ENCODE measurements at places on chromosomes 1 and 21. TPM values are rescaled to one million over a fixed set of nuclear protein-coding genes. Genes with fewer than 3 reads are reported as not detected.

Gene AK5
- total RNA-seq = not detected

Gene RHOU
- total RNA-seq = 0.22 TPM

Gene TRNP1
- 0.24 TPM for total RNA-seq

GRCh38 chr1:14610761-14611160, 12.3 kb downstream of the KAZN start:
- no peak for DNase-seq

Gene RAP1GAP
- total RNA-seq = 0.54 TPM

DNA sequence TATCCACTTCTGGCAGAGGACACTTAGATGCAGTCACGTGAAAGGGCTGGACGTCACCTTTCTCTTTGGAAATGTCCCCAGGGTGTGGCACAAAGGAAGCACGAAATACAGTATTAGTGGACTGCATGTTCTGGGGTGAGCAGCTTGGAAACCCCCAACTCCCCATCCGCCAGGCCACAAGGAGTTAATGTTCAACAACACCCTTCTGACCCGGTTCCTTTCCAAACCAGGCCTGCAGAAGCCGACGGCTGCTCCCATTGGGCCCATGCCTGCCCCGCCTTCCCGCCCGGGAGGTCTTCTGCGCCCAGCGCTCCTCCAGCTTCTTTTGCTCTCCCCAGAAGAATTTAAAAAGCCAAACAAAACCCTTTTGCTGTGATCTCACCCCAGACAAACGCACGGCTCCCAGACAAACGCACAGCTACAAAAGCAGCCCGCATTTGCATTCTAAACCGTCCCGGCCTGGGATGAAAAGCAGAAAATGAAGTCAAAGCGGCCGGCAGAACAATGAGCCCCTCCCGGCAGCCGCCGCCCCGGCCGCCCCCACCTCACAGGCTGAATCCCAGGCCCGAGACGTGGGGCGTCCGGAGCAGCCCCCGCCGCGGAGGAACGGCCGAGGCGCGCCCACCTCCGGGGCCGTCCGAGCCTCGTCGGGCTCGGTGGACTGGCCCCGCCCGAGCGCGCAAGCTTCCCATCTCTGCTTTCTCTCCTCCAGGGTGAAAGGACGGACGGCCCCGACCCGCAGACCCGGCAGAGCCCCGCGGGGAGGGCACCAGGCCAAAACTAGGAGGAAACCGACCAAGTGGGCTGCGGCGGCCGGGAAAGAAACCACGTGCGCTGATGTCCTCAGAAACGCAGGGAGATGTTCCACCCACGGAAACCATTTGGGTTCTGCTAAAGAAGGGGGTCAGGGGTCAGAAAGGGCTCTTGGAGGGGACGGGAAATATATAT, 101.9 kb downstream of the PLPP3 start:
- no peak for DNase-seq

- no peak for DNase-seq
Observed at GRCh38 chr1:58722967-58723366, 23.1 kb upstream of the MYSM1 start.

All from activated B cell treated with CpG ODN at 0.5 μM for 24 hours (primary cell).